Naive thymus-derived CD4-positive, alpha-beta T cell (primary cell): ENCODE measurements at places on chromosomes 2 and 18. TPM values are rescaled to one million over a fixed set of nuclear protein-coding genes. Genes with fewer than 3 reads are reported as not detected.

MXD1 gene
- 7.0 TPM for polyA plus RNA-seq

REEP1 gene
- polyA plus RNA-seq, result 0.41 TPM

MARCO gene
- not detected for polyA plus RNA-seq

LCT gene
- not detected for polyA plus RNA-seq

ESPNL gene
- polyA plus RNA-seq, result not detected

C2orf74 gene
- 54.1 TPM for polyA plus RNA-seq

ITPRIPL1 gene
- polyA plus RNA-seq, result 0.37 TPM

ACVR1 gene
- 7.1 TPM for polyA plus RNA-seq

CFAP65 gene
- not detected for polyA plus RNA-seq

SLC9A4 gene
- not detected for polyA plus RNA-seq

FAM237A gene
- polyA plus RNA-seq, result not detected

QPCT gene
- 0.56 TPM for polyA plus RNA-seq

ASAP2 gene
- not detected for polyA plus RNA-seq

TPO gene
- not detected for polyA plus RNA-seq

MC4R gene
- polyA plus RNA-seq, result not detected

DYSF gene
- not detected for polyA plus RNA-seq

LTBP1 gene
- polyA plus RNA-seq, result not detected
